EL (cell line): ENCODE measurements at places on chromosomes 1 and 21.

DNA sequence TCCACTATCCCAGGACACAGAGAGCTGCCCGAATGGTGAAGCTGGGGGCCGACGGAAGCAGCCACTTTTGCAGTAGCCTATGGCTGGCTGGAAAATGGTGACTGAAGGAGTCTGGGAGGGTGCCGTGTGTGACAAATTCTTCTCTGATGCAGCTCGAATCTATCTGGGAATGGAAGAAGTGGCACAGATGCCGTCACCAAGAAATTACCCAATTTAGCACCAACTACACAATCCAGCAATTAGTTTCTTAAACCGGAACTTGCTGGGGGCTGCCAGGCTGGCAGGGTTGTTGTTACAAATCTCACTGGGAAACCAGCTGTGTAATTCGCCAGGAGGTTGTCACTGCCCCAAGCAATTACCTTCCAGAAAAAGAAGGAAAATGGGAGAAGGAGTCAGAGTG, 18.0 kb downstream of the DLGAP3 start:
- DNase-seq: no peak

DNA sequence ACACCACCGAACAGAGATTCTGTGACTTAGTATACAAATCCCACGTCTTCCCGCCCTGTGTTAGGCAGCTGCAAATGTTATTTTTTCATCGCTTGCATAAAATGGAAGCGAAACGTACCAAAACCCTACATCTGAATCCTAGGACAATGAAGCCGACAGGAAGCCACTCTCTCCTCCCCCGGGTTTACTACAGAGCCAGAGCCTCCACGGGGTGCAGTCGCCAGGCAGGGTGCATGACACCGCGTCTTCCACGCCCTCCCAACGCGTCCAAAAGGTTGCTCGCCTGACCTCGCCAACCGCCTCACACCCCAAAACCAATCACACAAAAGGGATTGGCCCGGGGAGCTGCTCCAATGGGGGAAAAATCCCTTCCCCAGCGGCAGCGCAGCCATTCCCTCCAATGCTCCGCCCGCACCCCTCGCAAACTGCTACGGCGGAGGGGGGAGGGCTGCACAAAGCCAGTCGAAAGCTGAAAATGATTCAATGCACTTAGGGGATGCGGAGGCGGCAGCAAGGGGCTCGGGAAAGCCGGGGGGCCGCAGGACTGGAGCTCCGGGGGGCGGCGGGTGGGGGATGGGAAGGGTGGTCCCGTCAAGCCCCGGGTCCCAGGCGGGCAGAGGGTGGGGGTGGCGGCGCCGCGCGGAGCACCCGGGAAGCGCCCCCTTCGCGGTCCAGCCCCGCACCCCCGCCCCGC, 701 bp downstream of the CEP170 start:
- peak; percentile 83 for DNase-seq

DNA sequence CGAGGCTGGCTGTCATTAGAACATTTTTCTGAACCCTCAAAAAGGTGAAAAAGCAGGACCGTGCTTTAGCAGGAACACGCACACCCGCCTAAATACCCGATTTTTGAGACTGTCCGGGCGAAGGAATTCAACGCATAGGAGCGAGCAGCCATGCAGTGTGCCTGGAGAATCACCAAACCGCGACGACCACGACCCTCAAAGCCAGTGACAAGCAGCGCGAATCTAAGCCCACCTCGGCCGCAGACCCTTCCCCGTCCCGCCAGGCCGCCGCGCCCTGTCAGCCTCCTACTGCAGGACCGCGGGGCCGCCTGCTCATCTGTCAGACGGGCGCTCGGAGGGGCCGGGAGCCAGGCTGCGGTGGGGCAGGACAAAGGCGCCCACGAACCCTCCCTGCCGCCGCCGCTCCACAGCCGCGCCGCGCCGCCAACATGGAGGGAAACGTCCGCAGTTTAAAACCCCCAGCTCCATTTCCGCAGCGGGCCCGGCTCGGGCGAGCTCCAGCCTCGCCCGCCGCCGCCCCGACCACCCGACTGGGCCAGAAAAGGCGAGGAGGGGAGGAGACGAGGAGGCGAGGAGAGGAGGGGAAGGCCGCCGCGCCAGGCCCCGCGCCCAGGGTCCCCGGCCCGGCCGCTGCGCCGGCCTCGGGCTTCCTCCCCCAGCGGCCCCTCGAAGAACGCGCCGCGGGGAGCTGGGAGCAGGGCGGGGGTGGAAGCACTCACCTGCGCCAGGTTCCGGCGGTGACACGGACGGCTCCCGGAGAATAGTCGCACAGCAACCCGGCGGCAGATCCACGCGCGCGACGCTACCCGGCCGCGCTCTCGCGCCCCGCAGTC, at the start of gene LBR:
Gene LBR, minus strand, starts transcription at position 804 of the 833 bp plus-strand sequence. CDS start 3,963 bp downstream, outside the sequence.
- DNase-seq: peak; percentile 41

- peak; percentile 34 for DNase-seq
These were observed 116.5 kb upstream of the SLC45A1 start for GRCh38 chr1:8201331-8201861.

GRCh38 chr1:27430903-27431600, 38.6 kb downstream of the GPR3 start:
- no peak for DNase-seq

DNA sequence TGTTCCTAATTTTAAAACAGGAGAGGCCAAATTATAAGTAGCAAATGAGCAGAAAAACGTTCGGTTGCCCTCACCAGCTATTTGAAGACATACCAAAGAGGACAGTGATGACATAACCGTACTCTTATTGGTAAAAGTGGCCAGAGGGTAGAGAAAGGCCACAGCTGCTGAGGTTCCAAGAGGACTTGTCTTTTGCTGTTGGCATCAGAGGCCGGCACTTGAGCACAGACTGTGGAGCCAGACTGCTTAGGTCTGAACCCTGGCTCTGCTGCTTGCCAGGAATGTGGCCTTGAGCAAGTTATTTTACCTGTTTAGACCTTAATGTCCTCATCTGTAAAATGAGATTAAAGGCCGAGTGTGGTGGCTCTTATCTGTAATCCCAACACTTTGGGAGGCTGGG, 14.9 kb downstream of the ETV3L start:
- DNase-seq: no peak

DNA sequence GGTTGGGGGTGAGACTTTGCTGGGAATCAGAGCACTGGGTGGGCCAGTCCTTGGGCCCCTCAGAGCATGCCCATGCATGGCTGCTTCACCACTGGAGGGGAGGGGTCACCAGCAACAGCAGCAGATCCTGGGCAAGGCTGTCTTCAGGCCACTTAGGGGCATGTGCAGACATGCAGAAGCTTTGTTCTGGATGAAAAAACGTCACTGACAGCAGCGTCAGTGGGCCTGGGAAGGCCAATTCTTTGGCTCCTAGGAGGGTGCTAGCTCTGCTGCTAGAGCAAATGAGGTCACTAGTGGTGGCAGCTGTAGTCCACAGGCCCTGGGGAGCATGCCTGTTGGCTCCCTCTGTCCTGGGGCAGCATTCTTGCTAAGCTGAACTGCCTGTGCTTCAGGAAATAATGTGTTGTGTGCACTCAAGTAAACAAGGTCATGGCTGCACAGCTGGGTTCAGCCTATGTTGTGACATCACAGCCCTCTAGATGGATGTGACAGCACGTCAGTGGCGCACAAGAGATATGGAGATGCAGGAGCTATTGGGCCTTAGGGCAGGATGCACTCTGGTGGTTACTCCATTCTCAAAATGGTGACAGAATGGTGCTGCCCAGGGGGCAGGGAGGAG, 27.0 kb downstream of the ZC3H11B start:
- DNase-seq: no peak

DNA sequence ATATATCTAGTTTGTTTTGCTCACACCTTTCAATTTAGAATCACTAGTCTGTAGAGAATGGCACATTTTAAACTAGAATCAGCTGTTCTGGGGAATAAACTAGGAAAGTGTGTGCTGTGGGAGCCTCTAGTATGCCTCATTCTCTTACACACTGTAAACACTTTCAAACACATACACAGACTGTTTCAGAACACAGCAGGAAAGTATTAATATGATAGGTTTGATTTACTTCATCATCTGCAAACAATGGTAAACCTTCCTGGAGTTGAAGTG, 67.1 kb upstream of the ABCG1 start:
- DNase-seq: no peak

GRCh38 chr1:225480825-225481434, 53.1 kb upstream of the LBR start:
- peak; percentile 31 for DNase-seq

- DNase-seq: no peak
These were observed 96.4 kb downstream of the KIAA0319L start for GRCh38 chr1:35460796-35461195.

- peak; percentile 33 for DNase-seq
These were observed 2.5 kb upstream of the UBASH3A start for GRCh38 chr21:42401154-42401553.

- DNase-seq: no peak
These were observed 63.2 kb downstream of the NENF start for GRCh38 chr1:212495766-212496494.

DNA sequence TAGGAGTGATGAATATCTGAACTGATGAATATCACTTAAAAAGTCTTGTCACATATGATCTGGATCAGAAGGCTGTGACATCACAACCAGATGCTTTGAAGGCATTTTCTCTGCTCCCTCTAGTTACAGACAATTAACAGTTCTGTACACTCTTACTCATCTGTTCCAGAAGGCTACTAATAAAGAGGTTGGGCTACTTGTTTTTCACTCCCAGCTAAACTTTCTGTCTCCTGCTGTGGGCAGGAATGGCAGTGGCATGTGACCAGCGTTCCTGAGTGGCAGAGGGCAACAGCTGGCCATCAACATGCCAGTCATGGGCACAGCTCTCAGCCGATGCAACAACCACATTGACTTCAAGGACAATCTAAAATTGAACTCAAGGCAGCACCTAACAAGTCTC, 66.7 kb downstream of the SLC45A1 start:
- DNase-seq: peak; percentile 15

GRCh38 chr1:179770887-179771502, 27.9 kb downstream of the FAM163A start:
- no peak for DNase-seq

DNA sequence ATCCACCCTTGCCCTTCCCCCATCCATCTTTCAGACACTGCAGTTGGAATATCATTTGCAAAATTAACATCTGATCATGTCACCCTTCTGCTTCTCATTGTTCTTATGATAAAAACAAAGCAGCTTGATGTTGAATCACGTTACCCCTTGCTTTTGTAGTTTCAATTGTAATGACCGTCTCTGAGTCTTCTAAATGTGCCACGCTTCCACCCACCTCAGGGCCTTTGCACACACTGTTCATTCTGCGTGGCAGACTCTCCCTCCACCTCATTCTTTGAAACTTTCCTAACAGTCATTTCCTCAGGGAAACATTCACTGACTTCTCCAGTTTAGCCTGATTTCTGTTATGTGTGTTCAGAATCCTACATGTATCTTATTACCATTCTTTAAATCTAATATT, 143.6 kb upstream of the LMO4 start:
- no peak for DNase-seq

DNA sequence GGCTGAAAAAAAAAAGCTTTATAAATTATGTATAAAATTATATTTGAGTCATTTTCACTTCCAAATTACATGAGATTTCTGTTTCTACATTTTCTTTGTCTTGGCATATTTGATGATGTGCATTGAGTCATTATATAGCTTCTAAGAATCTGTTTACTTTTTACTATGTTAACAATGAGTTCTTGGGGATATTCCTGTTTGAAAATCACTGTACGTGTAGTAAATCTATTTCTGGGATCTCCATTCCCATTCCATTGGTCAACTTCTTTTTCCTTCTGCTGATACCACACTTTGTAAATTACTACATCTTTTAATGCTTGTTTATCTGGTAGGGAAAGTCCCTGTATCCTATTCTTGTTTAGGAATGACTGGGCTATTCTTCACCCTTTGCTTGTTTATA, 43.6 kb downstream of the TNFRSF9 start:
- DNase-seq: no peak

GRCh38 chr1:45334308-45335245, 5.4 kb upstream of the TOE1 start:
- DNase-seq: no peak

GRCh38 chr1:177128665-177129281, 35.7 kb downstream of the ASTN1 start:
- DNase-seq: no peak

DNA sequence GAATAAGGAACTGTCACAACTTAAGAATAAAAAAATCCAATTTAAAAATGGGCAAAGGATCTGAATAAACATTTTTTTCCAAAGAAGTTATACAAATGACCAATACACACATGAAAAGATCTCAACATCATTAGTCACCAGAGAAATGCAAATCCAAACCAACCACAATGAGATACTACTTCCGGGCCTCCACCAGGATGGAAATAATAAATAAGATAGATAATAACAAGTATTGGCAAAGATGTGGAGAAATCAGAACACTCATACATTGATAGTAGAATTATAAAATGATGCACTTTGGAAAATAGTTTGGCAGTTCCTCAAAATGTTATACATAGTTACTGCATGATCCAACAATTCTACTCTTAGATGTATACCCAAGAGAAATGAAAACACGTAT, 18.7 kb downstream of the ZSWIM5 start:
- peak; percentile 51 for DNase-seq

DNA sequence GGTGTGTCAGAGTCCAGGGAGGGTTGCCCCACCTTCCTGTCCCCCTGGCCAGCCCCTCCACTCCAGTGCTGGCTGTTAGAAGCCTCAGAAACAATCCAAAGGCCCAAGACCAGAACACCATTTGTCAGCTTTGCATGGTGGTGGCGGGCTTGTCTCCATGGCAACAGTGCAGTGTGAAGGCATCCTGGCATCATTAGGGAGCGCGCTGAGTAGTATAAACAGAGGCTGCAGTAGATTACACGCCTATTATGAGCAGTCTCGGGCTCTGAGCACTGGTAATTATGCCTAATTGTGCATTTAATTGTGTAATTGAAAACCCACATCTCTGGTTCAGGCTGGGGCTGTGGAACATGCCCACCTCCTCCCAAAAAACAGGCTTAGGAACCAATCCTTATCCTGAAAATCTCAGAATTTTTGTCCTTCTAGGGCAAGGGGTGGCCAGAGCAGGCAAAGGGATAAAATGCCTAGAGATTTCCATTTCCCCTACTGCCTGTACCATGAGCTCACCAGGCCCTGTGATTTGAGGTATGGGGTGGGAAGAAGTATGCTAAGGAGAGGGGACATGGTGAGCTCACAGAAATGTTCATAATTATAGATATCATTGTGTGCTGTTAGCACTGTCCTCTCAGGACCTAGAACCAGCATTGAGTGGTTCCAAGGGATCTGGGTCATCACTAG, 11.7 kb downstream of the NKAIN1 start:
- DNase-seq: no peak

DNA sequence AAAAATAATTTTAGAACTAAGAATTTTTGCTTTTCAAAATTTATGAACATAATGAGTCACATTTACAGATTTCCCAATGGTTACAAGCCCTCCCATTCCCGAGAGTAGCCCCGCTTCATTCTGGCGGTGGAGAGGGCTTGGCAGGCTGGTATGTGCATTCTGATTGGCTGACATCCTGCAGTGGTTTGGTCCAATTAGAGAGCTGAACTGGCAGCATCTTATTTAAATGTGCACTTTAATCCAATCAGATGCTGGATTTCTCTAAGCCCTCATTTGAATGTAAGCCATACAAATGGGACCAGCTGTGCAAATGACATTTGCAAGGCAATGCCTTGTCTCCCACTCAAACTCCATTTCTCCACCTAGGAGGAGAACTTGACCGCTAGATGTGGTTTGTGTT, 18.0 kb upstream of the TRIM17 start:
- DNase-seq: no peak

- DNase-seq: peak; percentile 55
These were observed 70.5 kb upstream of the COL24A1 start for GRCh38 chr1:86227026-86227425.

GRCh38 chr1:156760796-156761104, 6.6 kb upstream of the PRCC start:
- no peak for DNase-seq
